ENCODE measurements at places on chromosomes 1 and 21.

- no peak for DNase-seq
These were observed 15.7 kb downstream of the VCAM1 start for GRCh38 chr1:100735244-100735643.

DNA sequence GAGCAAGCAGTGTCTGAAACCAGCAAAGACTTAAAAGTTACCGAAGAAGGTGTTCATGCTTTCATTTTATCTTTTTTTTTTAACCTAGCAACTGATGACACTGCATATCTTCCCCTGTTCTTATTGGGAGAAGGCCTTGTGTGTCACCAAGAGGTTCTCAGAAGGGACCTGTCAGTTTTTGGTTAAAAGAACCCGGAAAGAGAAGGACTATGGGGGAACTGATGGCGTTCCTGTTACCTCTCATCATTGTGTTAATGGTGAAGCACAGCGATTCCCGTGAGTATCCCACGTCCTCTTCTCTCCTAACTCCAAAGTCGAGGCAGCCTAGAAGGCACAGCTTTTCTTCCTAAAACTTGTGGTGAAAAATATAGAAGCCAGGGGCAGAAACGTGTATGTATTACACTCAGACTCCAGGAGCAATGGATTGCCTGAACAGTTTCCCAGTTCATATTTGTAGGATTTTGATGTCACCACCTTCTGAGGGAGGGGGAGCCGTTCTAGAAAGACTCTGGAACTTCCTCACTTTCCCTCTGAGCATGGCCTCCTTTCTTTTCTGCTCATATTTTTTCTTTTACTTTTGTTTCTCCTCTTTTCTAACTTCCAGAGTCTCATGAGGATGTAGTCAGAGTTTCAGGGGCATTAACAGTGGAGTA is at the start of gene MR1:
MR1 (plus strand) TSS at position 185 of the 653 bp plus-strand sequence; CDS start at position 210, 25 bp downstream.
- no peak for DNase-seq

GRCh38 chr1:119917304-119918055 is 21.2 kb upstream of the ADAM30 start:
- DNase-seq = no peak

DNA sequence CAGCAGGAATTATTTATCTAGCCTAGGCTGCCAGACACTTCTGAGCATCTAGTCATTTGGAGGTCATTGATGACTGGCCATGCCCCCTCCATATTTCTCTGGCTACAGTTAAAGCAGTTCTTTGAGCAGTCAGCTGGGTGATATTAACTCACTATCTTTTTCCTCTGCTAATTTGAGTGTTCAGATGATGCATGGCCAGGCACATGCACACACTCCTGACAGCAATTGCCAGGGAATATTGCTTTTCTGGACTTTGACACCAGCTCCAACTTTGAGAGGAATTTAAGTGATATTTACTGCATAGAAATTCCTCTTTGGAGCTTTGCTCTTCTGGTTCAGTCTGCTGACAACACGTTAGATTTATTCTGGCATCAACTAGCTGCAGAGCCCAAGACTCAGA is 52.6 kb downstream of the CD247 start:
- no peak for DNase-seq

GRCh38 chr1:108829498-108829916 is 27.4 kb downstream of the AKNAD1 start:
- DNase-seq = no peak
